ENCODE measurements at places on chromosomes 2 and 18. TPM values are rescaled to one million over a fixed set of nuclear protein-coding genes. Genes with fewer than 3 reads are reported as not detected.

R3HDM1 gene
- 51.9 TPM for total RNA-seq

SLC9A2 gene
- total RNA-seq, result not detected

- H3K36me3 ChIP-seq, result no peaks in the 10 kb centered on the region
- H3K27me3 ChIP-seq, result no peaks in the 10 kb centered on the region
- no peaks in the 10 kb centered on the region for H3K4me1 ChIP-seq
- no peak overlapping the region for H3K4me3 ChIP-seq
- H3K27ac ChIP-seq, result no peak overlapping the region
Observed at GRCh38 chr2:129006901-129007300, 688.2 kb upstream of the HS6ST1 start.

- peaks cover 19% of the 10 kb centered on the region for H3K27me3 ChIP-seq
- no peak overlapping the region for H3K27ac ChIP-seq
- DNase-seq, result no peak
- no peak overlapping the region for H3K4me3 ChIP-seq
- no peaks in the 10 kb centered on the region for H3K36me3 ChIP-seq
Observed at GRCh38 chr2:222982010-222982908, 69.7 kb upstream of the KCNE4 start.

DNA sequence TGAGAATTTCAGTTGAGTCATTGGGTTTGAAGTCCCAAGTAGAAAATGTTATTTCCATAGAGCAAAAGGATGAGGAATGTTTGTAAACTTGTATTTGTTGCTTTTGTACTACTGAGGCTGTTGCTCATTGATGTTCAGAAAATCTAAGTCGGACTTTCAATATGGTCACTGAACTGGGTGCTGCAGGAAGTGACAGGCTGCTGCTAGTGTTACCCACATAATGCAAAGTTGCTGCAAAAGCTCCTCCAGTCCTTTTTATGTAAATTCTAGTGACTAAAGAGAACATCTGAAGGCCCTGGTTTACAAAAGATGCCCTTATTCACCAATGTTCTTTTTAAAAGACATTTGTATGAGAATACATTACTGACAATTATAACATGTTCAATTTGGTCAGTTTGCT is 131.1 kb upstream of the FAM98A start:
- H3K4me1 ChIP-seq, result no peaks in the 10 kb centered on the region
- DNase-seq, result no peak
- H3K4me3 ChIP-seq, result no peak overlapping the region
- no peak overlapping the region for H3K27ac ChIP-seq

CYP27A1 gene
- total RNA-seq, result not detected

DNA sequence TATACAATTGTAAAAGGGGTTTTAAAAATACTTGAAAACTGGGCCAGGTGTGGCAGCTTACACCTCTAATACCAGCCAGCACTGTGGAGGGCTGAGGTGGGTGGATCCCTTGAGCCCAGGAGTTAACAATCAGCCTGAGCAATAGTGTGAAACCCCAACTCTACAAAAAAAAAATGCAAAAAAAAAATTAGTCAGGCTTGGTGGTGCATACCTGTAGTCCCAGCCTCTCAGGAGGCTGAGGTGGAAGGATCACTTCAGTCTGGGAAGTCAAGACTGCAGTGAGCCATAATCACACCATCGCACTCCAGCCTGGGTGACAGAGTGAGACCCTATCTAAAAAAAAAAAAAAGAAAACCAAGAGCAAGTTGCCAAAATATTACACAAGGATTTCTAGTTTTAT is 182.7 kb downstream of the UBE2E3 start:
- H3K27me3 ChIP-seq, result no peaks in the 10 kb centered on the region
- H3K4me1 ChIP-seq, result peaks cover 36% of the 10 kb centered on the region
- peaks cover 48% of the 10 kb centered on the region for H3K36me3 ChIP-seq

- DNase-seq, result no peak
- H3K4me1 ChIP-seq, result no peaks in the 10 kb centered on the region
- H3K27me3 ChIP-seq, result no peaks in the 10 kb centered on the region
- H3K4me3 ChIP-seq, result no peak overlapping the region
- no peak overlapping the region for H3K27ac ChIP-seq
Observed at GRCh38 chr2:234839285-234839684, 112.5 kb upstream of the SH3BP4 start.

ERLEC1 gene
- 19.5 TPM for total RNA-seq

ACADL gene
- total RNA-seq, result not detected

- no peak overlapping the region for H3K4me3 ChIP-seq
- no peaks in the 10 kb centered on the region for H3K4me1 ChIP-seq
- no peak overlapping the region for H3K27ac ChIP-seq
- H3K36me3 ChIP-seq, result no peaks in the 10 kb centered on the region
- peaks cover 9% of the 10 kb centered on the region for H3K27me3 ChIP-seq
Observed at GRCh38 chr2:215777465-215778044, 235.8 kb downstream of the MREG start.

- no peak for DNase-seq
- no peak overlapping the region for H3K4me3 ChIP-seq
- no peaks in the 10 kb centered on the region for H3K27me3 ChIP-seq
- no peak overlapping the region for H3K27ac ChIP-seq
- H3K36me3 ChIP-seq, result no peaks in the 10 kb centered on the region
Observed at GRCh38 chr2:170144761-170145160, 33.2 kb upstream of the MYO3B start.
